ENCODE measurements at places on chromosomes 16 and 17. TPM values are rescaled to one million over a fixed set of nuclear protein-coding genes. Genes with fewer than 3 reads are reported as not detected.

HBA1 gene
- 5,051 TPM for total RNA-seq

IRX5 gene
- 11.7 TPM for total RNA-seq

RND2 gene
- total RNA-seq: 1.3 TPM

OR1F1 gene
- total RNA-seq: not detected

SHCBP1 gene
- 6.0 TPM for total RNA-seq

HIC1 gene
- total RNA-seq: 97.9 TPM

ITGA3 gene
- total RNA-seq: 92.5 TPM

SULT1A1 gene
- 31.4 TPM for total RNA-seq

OSBPL7 gene
- total RNA-seq: 17.2 TPM

CES5A gene
- not detected for total RNA-seq

GABARAPL2 gene
- total RNA-seq: 107 TPM

KCNH6 gene
- total RNA-seq: 2.1 TPM

PPM1E gene
- total RNA-seq: 2.2 TPM

AANAT gene
- total RNA-seq: 0.41 TPM

ANKRD13B gene
- 20.8 TPM for total RNA-seq

CHAD gene
- 0.12 TPM for total RNA-seq

TEX19 gene
- not detected for total RNA-seq

ABCA8 gene
- 33.5 TPM for total RNA-seq
